ENCODE measurements at places on chromosomes 5 and 9.

GRCh38 chr9:137163365-137163715 lies 6.5 kb downstream of the LRRC26 start:
- no peak for DNase-seq

GRCh38 chr5:61330341-61330844 lies 1.7 kb upstream of the ZSWIM6 start:
- peak; percentile 29 for DNase-seq

GRCh38 chr5:96243862-96244261 lies 189.2 kb downstream of the PCSK1 start:
- no peak for DNase-seq

- DNase-seq = no peak
Measured at GRCh38 chr5:40667161-40667663, 12.5 kb upstream of the PTGER4 start.

- no peak for DNase-seq
Measured at GRCh38 chr9:114096041-114096511, 3.0 kb downstream of the KIF12 start.

- no peak for DNase-seq
Measured at GRCh38 chr5:149707097-149707496, 23.0 kb upstream of the PPARGC1B start.

GRCh38 chr5:152551061-152551460 lies 146.0 kb upstream of the NMUR2 start:
- no peak for DNase-seq

GRCh38 chr5:178675922-178676321 lies 49.1 kb upstream of the CLK4 start:
- no peak for DNase-seq

- DNase-seq = no peak
Measured at GRCh38 chr9:109475526-109475925, 22.6 kb downstream of the PTPN3 start.

DNA sequence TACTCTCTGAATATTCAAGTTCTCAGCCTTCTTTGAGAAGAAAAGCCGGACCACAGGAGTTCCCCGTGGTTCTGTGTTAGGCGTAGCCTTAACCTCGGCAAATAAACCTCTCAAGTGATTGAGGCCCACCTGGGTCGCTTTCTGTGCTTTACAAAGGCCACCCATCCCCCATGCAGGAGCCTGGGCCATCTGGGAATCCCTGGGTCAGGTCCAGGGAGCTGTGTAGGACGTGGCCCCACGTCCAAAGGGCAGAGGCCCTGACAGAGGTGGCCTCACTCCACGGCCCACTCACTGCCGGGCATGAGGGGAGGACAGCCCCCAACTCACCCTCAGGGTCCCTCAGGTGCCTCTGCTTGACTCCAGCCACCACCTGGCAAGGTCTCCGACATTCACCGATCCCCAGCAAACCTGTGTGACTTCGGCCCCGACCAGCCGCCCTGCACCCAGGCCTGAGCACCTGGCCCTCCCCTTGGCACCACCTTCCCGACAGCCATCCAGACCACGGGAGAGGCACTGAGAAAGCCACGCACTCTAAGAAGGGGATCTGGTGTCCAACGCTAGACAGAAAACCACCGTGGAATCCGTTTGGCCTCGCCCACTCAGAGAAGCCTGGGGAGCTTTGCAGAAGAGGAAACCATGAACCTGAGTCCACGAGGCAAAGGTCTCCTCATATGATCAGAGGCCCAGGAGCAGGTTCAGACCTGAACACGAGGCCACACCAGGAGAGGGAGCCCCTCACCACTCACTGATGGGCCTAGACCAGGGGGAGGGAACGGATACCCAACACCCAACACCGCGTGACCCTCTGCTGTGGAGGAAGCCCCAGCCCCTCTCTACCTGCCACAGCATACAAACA lies 4.5 kb downstream of the SLC12A7 start:
- no peak for DNase-seq

- no peak for DNase-seq
Measured at GRCh38 chr5:135382106-135382790, 16.8 kb downstream of the MACROH2A1 start.

DNA sequence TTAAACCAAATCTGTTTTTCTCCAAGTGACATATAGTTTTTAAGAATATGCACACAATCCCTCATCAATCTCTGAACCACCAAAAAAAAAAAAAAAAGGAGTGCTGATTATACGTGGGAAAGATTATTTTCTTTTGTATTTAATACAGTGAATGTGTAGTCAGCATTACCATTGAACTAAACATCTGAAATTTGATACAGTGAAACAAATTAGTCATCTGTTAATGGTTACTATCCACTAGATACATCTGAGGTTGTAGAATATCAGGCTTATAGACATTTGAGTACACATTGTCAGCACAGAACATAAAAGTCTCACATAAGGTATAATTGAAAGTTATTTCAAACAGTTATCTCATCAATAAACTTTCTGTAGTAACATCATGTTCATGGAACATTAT lies 87.0 kb downstream of the SLF1 start:
- no peak for DNase-seq

- DNase-seq = no peak
Measured at GRCh38 chr9:132945186-132946130, 1.0 kb upstream of the TSC1 start.

DNA sequence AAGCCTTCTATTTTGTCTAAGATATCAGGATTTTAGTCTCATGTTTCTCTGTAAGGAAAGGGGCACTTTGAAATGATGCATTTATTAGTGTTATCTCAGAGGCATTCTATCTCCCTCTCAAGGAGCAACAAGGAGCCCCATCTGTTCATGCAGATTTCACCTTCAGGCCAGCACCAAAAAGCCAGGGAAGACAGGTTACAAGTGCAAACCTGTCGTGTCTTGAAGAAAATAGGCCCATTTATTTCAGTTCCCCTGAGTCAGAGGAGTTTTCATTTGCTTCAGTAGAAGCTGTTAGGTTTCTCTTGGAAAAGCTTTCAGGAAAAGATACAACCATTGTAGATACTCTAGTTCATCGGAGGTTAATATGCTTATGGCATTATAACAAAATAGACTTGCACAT lies 97.2 kb downstream of the SPOCK1 start:
- DNase-seq = no peak

DNA sequence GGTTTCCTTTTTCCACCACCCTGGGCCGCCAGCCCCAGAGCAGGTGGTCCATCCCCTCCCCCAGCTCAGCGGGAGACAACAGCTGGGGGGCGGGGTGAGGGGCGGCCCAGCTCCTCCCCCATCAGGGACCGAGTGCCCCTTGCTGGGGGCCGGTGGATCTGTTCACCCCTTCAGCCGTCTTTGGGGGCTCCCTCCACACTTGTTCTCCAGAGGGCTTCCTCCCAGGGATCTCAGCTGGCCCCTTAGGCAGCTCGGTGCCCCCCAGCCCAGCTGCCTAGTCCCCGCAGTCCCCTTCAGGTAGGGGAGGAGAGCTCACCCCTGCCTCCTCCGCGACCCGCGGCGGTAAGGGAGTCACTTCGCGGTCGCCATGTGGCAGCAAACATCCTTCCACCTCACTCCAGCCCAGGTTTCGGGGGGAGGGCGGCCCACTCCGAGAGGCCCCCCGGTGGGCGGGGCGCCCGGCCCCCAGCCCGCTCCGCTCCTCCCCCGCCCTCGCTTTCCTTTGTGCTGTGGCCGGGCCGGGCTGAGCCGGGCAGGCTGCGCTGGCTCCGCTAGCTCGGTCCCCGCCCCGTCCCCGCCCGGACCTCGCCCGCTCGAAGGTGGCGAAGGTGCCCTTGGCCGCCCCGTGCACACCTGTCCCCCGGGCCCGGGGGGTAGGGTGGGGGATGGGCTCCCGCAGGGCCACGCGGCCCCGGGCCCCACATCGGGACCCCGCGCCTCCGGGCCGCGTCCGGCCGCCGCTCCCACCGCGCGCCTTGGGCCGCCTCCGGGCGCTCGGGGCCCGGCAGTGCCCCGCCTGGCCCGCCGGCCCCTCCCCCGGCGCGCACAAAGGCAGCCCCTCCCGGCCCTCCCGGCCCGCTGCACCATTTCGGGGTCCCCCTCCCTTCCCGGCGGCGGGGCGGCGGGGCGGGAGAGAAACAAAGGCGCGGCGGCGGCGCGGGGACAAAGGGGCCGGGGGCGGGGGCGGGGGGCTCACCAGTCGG lies 683 bp downstream of the DBN1 start:
- DNase-seq = no peak

GRCh38 chr9:105284463-105284862 lies 40.0 kb downstream of the SLC44A1 start:
- no peak for DNase-seq

GRCh38 chr5:173733425-173733824 lies 117.0 kb upstream of the BOD1 start:
- no peak for DNase-seq

- no peak for DNase-seq
Measured at GRCh38 chr5:85096421-85096820, 711.7 kb upstream of the EDIL3 start.

DNA sequence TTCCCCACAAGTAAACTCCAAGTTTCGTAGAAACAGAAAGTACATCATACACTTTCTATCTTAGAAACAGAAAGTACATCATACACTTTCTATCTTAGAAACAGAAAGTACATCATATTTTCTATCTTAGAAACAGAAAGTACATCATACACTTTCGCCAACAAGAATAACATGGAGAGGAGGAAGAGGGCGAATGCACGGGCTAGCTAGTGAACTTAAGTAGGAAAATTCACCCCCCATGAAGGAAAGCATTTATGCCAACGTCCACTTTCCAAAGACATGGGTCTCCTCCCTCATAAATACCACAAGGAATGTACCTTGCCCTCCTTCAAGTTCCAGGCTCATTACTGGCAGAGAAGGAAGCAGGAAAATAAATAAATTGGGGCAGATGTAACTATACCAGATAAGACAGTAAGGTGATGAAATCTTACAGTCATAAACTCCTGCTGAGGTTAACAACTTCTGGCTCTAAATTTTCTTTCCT lies 64.7 kb downstream of the FRMD3 start:
- DNase-seq = no peak

GRCh38 chr9:83167126-83167525 lies 104.2 kb upstream of the RASEF start:
- no peak for DNase-seq

- no peak for DNase-seq
Measured at GRCh38 chr9:7211657-7212056, 453.9 kb downstream of the KDM4C start.

DNA sequence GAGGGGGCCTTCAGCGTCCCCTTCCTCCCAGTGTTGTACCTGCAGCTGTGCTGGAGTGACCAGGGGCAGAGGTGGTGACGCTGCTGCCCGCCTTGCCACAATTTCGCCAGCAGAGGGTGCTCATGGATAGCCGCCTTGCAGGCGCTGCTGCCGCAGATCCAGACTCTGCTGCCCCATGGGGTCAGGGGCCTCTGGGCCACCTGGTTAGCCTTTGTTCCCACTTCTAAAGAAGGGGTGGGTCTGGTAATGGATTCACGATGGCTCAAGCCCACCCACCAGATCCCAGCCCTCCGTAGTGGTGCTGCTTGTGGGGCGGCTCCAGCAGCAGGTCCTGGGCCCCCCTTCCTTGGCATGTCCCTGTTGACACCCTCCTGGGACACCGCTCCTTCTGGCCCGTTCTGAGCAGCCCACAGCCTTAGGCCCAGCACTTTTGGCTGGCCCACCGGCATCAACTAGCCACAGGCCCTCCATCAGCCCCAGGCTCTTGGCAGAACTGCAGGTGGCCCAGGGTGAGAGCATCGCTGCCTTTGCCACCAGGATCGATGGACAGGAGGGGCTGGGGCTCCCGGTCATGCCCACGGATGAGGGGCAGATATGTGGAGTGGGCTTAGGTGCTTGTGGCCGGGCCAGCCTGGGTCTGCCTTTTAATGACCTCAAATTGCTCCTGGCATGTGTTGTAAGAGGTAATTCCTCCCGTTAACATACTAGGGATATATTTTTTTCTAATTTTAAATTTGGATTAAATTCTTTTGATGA lies 57.2 kb downstream of the COL5A1 start:
- peak; percentile 59 for DNase-seq

- no peak for DNase-seq
Measured at GRCh38 chr5:32710550-32711361, at the start of gene NPR3. Gene NPR3 (plus strand): TSS chr5:32711321. CDS start chr5:32711777, 456 bp downstream.

GRCh38 chr5:18944771-18945170 lies 1043.2 kb downstream of the CDH18 start:
- no peak for DNase-seq

DNA sequence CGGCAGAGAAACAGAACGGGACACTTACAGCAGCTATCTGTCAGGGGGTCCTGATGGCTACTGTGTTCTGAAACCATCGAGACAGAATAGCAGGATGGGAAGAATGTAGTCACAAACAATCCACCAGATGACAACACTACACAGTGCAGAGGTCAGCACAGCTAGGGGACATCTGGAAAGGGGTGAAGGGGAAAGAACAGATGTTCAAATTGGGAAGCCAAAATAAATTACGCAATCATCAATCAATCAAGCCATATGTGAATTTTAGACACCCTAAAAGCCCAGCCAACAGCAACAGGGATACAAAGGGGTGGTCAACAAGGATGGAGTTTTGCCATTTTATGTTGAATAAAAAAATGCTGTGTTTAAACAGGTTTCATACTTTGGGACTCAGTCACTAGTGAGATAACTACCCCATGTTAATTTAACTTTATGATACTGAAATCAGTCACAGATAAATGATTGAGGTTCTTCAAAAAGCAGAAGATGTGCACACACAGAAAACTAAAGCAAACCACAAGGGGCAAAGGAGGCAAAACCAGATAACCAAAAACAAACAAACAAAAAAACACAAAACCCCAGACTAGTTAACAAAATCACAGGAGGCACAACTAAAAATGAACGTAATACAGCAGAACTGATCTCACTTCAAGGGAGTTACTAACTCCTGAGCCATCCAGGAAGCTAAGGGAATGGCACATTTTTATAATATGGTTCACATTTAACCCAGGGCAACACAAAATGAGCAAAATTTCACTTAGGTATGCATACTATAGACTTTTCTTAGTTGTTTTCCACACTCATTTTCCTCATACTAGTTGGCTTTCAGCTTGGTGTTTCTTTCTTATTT lies 65.9 kb downstream of the HABP4 start:
- no peak for DNase-seq

DNA sequence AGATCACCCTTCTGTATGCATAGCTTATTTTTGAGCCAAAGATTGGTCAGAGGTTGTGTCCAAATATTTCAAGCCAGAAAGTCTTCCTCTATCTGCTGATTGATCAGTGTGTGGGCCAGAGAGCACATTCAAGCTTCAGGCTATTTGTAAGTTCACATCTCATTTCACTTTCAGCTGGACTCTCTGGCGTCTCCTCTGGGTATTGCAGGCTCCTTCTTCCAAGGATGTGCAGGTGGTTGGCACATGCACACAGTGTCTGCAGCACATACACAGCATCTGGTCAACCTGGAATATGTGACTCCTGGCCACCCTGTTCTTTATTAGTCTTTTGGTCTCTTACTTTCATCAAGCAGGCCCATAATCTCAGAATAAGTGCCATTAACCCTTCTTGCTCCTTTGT lies 516.1 kb downstream of the ANXA1 start:
- no peak for DNase-seq

GRCh38 chr5:73987915-73988314 lies 361.9 kb downstream of the ARHGEF28 start:
- no peak for DNase-seq

GRCh38 chr5:180155365-180155926 lies 53.6 kb downstream of the RASGEF1C start:
- DNase-seq = no peak

- no peak for DNase-seq
Measured at GRCh38 chr5:61328791-61329549, 3.1 kb upstream of the ZSWIM6 start.
